ENCODE measurements at places on chromosomes 4 and X.
A peak's percentile ranks its signal among the peaks of the same experiment; 100 is the strongest.

DNA sequence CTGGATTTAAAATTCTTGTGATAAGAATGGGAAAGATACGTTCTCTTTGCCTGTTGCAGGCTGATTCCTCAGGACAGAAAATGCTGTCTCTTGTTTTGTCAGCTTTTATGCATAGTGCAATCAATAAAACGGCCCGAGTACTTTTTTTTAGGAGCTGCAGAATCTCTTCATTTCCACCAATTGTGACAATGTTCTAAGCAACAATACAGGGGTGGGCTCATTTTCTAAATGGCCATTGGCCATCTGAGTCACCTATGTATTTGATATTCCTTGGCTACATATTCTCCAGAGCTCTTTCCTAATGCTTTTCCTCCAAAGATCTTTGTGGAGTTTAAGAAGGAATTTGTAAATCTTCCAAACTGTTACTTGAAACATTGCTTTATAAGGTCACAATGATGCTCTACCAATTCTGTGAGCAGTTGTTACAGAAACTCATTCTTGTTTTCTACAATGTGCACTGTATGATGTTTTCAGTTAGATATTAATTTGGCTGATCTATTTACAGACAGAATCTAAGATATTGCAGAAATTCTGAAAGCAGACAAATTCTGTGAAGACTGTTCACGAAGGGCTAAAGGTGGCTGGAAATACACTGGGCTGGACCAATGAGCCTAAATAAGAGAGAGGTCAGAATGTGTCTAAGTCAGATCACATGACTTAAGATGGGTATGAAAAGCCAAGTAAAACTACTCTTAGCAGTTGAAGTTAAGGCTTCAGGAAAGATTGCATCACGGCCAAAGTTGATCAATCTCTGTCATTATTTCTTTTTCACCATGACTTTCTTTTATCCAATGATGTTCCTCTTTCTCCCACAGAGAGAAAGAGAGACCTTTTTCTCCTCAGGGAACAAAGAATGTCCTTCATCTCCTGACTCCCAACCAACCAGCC lies 33.4 kb downstream of the TAPT1 start:
- no peak for DNase-seq

DNA sequence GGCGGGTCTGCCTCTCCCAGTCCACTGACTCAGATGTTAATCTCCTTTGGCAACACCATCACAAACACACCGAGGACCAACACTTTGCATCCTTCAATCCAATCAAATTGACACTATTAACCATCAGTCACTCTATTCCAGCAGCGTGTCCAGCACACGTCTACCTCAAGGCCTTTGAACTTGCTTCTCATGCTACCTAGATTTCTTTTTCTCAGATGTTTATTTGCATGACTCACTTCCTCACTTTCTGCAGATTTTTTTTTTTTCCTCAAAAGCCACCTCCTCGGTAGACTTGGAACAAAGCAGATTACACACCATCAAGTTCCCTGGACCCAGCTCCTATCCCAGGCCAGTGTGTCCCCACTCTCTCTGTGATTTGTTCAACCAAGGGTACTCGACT lies 49.5 kb downstream of the SUPT20HL2 start:
- DNase-seq, result no peak

- no peak for DNase-seq
These were observed 62.6 kb upstream of the KLF3 start for GRCh38 chr4:38601244-38601915.

GRCh38 chrX:31604629-31605221 lies 532.9 kb upstream of the FTHL17 start:
- DNase-seq, result no peak

DNA sequence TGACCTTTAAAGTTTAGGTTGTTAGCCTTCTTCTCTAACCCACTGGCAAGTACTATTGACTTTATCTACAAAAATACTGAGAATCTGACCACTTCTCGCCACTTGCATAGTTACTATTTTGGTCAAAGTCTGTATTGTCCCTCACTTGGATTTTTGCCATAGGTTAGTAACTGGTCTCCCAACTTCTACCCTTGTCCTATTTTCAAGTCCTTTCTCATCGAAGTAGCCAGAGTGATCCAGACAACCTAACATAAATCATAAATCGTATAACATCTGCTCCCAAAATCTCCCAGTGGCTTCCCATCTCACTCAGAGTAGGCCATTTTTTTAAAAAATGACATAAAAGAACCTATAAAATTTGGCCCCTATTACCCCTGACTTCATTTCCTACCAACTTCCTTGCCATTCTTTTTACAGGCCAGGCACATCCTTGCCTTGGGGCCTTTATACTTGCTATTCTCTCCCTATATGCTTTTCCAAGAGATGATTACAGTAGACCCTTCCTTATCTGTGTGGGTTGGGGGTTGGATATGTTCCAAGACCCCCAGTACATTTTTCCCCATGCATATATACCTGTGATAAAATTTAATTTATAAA lies 29.0 kb downstream of the WDFY3 start:
- DNase-seq, result no peak

DNA sequence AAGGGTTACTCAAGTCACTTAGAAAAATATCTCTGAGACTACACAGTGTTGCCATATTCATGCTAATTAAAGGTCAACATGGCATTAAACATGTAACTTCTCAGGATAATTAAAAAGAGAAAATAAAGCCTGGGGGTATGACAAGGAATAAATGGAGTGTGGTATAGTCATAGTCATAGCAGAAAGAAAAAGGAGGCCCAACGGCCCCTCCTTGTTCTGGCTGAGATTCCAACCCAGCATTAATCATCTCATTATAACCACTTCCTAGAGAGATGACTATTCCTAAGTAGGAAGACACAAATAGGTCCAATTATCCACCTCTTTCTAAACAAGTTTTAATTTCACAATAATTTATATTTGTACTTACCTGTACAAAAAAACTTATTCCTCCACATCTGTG lies 778.4 kb upstream of the AADAT start:
- no peak for DNase-seq

GRCh38 chrX:37603938-37604409 lies 32.5 kb downstream of the LANCL3 start:
- peak; percentile 35 for DNase-seq

GRCh38 chr4:63123441-63123840 lies 1285.8 kb downstream of the TECRL start:
- no peak for DNase-seq

- DNase-seq, result no peak
These were observed 137.8 kb upstream of the DUSP21 start for GRCh38 chrX:44705817-44706551.

DNA sequence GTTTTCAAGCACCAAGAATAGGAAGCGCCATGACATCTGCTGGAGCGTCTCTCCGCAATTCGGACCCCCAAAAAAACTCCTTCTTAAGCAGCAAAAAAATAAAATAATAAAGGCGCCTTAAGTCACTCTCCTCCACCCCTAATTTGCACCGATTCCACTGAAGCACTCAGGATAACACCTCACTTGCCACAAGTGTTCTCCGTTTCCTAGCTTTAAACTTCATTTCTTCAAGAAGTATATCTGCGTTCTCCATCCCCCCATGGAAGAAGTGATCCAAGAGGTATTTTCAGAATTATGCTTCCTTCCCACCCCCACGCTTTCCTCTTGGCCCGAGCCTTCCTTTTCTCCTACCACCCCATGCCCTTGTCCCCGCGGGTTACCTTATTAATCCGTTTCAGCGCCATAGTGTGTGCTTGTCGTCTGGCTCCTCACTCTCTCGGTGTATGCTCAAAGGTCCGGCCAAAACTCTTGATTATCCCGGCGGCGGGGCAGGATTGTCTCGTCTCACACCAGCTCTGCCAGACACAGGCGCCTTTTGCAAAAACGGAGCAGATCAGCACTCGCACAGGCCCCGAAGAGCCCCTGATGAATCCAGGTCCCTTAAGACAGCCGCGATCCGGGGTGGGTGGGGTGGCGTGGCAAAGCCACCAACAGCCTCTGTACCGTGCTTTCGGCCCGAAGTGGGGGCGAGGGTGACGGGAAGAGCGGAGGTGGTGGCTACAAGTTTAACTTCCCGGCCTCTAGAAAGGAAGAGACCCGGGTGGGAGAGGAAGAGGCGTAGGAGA lies 1.1 kb downstream of the UBE2D3 start:
- no peak for DNase-seq

- DNase-seq, result peak; percentile 46
These were observed 112.9 kb upstream of the NOCT start for GRCh38 chr4:138902705-138903104.

GRCh38 chr4:10808591-10808990 lies 124.0 kb upstream of the CLNK start:
- DNase-seq, result no peak

- DNase-seq, result no peak
These were observed at the start of gene PDGFRA for GRCh38 chr4:54228961-54229501. TSS of gene PDGFRA (plus strand) at chr4:54229293. CDS start at chr4:54258769, 29,476 bp downstream.

DNA sequence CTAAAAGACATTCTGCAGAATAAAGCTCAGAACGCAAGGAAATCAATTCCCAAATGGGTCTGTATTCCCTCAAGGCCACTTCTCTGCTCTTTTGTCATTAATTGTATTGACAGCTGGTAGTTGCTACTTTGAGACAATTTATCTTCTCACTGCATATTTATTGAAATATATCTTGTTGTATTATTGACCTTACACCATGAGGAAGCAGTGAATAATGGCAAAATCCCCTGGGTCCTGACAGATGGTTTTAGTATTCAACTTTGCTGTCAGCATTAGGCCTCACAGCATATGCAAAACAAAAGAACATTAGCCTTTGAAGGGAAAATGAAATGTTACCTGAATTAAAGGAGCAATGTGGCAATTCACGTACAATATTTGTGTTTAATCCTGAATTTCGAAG lies 406.1 kb upstream of the TRAM1L1 start:
- DNase-seq, result no peak

DNA sequence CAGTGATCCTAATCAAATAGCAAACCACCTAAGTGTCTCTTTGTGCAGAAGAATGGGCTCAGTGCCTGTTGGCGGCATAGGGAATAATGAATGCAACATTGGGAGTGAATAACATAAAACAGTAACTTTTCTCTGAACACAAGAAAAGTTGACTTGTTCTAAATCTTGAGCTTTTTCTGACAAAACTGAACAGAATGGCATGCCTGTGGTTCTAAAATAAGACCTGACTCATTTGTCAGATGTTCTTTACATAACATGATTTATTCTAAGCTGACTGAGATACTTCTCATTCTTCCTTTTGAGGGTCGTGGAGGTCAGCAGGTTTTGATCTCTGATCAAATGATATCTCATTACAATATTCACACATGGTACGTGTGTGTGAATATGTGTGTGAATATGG lies 165.4 kb upstream of the WDR1 start:
- DNase-seq, result no peak

DNA sequence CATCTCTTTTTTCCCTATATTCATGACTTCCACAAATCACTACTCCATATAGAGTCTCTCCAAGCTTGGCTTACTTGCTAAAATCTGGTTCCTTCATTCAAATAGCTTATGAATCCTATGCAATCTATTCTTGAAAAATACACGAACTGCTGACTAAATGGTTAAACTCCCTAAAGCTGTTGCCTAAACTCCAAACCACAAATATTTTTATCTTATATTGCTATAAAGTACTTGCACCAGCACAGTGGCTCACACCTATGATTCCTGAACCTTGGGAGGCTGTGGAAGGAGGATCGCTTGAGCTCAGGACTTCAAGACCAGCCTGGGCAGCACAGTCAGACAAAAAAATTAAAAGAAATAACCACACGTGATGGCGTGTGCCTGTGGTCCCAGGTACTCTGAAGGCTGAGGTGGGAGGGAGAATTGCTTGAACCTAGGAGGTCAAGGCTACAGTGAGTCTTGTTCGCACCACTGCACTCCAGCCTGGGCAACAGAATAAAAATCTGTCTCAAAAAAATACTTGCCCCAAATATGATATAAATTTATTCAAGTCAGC lies 2.2 kb downstream of the FBXO8 start:
- no peak for DNase-seq
